ENCODE measurements at places on chromosomes 5 and 9. TPM values are rescaled to one million over a fixed set of nuclear protein-coding genes. Genes with fewer than 3 reads are reported as not detected.
A peak's percentile ranks its signal among the peaks of the same experiment; 100 is the strongest.

TRAPPC13 gene
- total RNA-seq, result 20.9 TPM

CBY3 gene
- not detected for total RNA-seq

FSTL4 gene
- 0.55 TPM for total RNA-seq

MSMP gene
- not detected for total RNA-seq

DNA sequence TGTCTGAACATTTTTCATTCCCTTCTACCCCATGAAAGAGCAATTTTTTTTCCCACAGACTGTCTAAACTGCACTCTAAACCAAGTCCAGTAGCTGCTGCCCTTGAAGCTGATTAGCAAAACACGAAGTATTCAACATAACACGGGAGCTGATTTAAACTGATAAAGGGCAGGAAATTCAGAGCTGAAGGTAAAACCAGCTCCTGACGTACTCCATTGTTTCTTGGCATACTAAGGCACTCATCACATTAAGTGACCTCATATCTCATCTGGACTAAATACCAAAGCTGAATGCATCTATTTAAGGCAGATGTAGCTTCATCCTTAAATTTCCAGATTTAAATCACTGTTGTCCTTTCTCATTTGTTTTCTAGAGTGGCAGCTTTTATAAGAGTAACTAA, 12.0 kb downstream of the GDF9 start:
- no peak for DNase-seq
- no peaks in the 10 kb centered on the region for H3K27me3 ChIP-seq
- no peak overlapping the region for H3K27ac ChIP-seq
- no peaks in the 10 kb centered on the region for H3K4me1 ChIP-seq

DNA sequence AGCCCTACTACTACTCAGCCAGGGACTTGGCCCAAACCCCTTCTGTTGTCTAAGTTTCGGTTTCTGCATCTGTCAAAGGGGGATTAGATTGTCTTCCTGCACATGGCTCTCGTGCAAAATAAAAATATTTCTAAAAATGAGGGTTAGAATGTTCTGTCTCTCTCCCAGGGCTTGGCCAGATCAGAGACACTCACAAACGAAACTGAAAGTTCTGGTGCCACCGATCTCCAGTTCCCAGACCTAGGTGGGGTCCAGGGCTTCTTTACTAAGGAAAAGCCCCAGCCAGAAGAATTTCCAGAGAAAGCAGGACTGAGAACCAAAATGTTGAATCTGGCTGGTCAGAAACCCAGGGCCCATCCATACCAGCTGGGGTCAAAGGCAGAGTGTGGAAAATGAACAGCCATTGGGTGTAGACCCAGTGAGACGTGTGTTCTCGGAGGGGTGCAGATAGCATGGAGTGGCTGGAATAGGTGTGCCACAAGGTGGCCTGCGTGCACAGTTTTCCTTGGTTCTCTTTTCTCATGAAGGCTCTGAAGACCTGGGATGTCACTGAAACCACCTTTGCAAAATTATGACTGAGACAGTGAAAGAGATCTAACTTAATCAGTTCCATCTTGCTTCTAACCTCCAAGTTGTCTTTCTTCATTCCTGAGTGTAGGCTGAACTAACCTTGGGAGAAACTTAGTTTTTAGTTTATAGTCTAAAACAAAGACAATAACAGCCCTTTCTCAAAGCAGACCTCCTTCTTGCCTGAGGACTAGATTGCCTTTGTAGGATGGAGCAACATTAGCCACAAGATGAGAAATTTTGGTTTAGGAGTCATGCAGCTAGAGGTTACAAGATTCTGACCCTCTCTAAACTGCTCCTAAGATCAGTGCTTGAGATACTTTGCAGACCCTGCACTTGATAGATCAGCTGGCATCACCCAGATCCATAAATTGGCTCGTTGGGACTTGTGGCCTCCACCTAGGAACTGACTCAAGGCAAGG, 2.3 kb upstream of the SLC23A1 start:
- peak; percentile 62 for DNase-seq
- peak overlapping the region; percentile 65 for H3K27ac ChIP-seq
- H3K36me3 ChIP-seq, result no peaks in the 10 kb centered on the region
- no peaks in the 10 kb centered on the region for H3K27me3 ChIP-seq

GRCh38 chr5:124740071-124740470, 6.4 kb downstream of the ZNF608 start:
- peaks cover 25% of the 10 kb centered on the region for H3K27me3 ChIP-seq
- DNase-seq, result no peak
- H3K27ac ChIP-seq, result no peak overlapping the region
- no peak overlapping the region for H3K4me3 ChIP-seq

- no peaks in the 10 kb centered on the region for H3K4me1 ChIP-seq
- no peaks in the 10 kb centered on the region for H3K27me3 ChIP-seq
- no peak overlapping the region for H3K4me3 ChIP-seq
- no peak for DNase-seq
These were observed 79.4 kb downstream of the ZNF366 start for GRCh38 chr5:72427488-72428437.

DNA sequence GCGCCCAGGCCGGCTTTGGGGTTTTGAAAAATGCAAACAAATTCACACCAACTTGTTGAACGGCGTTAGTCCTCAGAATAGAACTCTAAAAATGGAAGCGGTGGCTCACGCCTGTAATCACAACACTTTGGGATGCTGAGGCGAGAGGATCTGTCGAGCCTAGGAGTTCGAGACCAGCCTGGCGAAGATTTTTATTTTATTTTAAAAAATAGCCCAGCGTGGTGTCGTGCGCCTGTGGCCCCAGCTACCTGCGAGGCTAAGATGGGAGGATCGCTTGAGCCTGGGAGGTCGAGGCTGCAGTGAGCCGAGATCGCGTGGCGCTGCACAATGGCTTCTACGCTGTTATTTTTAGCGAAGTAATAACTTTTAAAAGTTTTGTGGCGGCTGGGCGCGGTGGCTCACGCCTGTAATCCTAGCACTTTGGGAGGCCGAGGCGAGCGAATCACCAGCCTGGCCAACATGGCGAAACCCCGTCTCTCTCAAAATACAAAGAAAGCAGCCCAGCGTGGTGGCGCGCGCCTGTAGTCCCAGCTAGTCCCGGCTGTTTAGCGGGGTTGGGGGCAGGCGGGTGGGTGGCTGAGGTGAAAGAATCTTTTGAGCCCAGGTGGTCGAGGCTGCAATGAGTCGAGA, 694 bp upstream of the PLIN2 start:
- DNase-seq, result peak; percentile 37
- H3K4me3 ChIP-seq, result peak overlapping the region; percentile 86
- peak overlapping the region; percentile 71 for H3K27ac ChIP-seq

- H3K27me3 ChIP-seq, result no peaks in the 10 kb centered on the region
- no peak overlapping the region for H3K4me3 ChIP-seq
- no peaks in the 10 kb centered on the region for H3K4me1 ChIP-seq
- no peak overlapping the region for H3K27ac ChIP-seq
- H3K36me3 ChIP-seq, result no peaks in the 10 kb centered on the region
These were observed 314.3 kb upstream of the CHD1 start for GRCh38 chr5:99243111-99243510.

DNA sequence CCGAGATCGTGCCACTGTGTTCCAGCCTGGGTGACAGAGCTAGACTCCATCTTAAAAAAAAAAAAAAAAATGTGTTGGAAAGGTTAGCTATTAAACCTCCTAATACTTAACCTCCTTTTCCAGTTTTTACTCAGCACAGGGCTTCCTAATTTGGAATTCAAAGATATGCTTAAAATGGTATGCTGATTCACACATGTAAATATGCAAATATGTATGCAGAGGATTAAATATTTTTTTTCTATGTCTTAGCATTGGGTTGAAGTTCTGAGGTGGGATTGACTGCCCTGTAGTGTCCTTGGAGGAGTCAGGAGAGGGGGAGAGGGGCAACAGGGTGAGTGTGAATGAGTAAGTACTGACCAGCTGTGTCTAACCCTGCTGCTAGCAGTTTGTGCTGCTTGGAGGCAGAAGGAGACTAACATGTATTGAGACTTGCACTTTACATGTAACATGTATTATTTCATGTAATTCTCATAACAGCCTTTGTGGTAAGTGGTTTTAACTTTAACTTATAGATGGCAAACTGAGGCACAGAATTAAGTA, 63.2 kb downstream of the SLC44A1 start:
- DNase-seq, result no peak
- H3K27ac ChIP-seq, result no peak overlapping the region
- H3K36me3 ChIP-seq, result no peaks in the 10 kb centered on the region
- H3K4me1 ChIP-seq, result no peaks in the 10 kb centered on the region
- H3K27me3 ChIP-seq, result no peaks in the 10 kb centered on the region

DNA sequence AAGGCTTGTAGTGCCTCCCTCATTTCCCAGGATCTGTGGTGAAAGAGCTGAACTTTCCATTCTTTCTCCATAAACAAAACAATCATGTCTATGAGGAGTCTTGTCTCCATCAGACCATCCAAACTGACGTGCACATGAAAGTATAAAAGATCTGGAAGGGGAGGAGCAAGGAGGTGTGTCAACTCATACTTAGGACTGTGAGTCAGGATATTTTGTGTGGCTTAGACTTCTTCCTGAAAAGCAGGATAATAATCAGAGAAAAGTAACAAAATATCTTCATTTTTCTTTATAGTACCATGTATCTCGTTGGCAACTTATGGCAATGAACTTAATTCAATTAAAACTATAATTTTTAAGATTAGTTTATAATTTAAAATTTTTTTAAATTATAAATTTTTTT, 96.0 kb upstream of the PRRC1 start:
- no peaks in the 10 kb centered on the region for H3K36me3 ChIP-seq
- H3K27me3 ChIP-seq, result no peaks in the 10 kb centered on the region
- no peaks in the 10 kb centered on the region for H3K4me1 ChIP-seq
- no peak overlapping the region for H3K27ac ChIP-seq
